ENCODE measurements at places on chromosomes 4 and X.

GRCh38 chr4:39970671-39971640, 6.8 kb downstream of the PDS5A start:
- no peak for DNase-seq

- DNase-seq: no peak
Observed at GRCh38 chrX:79557212-79557611, 190.1 kb upstream of the ITM2A start.

GRCh38 chrX:109709129-109709631, 23.9 kb downstream of the ACSL4 start:
- no peak for DNase-seq

DNA sequence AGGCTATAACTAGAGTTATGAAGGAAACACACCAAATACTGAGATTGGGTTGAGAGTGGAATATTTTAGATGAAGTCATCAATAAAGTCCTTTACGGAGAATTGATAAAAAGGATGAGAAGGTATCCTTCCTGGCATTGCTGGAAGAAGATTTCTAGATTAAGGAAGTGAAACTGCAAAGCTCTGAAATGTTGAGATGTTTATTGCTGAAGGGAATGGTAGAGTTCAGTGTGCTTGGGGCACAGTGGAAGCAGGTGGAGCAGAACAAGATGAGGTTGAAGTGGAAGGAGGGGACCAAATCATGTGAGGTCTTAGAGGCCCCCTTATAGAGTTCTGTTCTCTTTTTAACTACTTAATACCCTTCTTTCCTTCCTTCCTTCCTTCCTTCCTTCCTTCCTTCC, 848.5 kb downstream of the RAB28 start:
- no peak for DNase-seq

DNA sequence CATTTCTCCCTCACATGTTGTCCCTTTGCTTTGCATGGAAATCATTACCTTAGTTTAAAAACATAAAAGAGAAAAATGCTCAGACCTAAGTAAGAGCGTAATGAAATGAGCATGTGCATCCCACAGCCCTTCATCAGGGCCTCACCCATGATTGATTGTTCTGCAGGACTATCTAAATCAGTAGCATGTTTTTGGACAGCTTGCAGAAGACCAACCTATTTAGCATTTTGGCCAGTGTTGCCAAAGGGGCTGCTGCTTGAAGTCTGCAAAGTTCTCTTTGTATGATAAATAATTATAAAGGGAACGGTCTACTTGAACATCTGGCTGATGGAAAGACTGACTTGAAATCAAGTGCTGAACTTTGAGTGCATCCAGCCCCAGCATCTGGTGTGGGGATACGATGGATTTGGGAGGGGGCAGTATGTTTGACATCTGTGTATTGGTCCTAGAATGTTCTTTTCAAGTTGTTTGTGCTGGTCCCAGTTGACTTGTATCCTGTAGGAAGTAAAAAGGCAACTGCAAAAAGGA, 76.1 kb upstream of the LIMCH1 start:
- no peak for DNase-seq

GRCh38 chr4:120299631-120300030, 233.0 kb upstream of the MAD2L1 start:
- no peak for DNase-seq

DNA sequence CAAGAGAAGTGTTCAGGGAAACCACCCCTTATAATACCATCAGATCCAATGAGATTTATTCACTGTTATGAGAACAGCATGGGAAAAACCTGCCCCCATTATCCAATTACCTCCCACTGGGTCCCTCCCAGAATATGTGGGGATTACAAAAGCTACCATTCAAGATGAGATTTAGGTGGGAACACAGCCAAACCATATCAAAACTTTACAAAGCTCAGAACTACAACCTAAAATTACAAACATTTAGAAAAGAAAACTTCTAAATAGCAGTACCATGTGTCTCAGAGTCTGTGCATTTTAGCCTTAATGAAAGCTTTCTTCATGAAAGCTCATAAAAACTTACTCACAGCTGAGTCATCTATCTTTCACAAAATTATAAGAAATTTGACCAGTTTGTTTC, 1442.8 kb upstream of the PCDH7 start:
- no peak for DNase-seq

DNA sequence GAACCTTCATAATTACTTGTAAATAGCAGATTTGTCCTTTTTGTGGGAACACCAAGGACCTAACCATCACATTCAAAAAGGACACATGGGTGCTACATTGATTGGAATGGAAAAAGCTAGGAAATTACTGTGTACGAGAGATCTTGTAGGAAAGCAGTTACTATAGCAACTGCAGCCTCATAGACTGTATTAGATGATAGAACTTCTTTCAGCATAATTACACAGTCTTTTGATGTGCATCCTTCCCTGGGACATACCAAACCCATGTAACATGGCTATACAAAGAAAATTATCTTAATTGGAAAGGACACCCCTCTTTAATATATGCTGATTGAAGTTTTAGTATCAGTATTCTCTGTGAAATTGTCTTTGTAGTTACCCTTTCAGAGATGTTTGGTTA, 130.7 kb upstream of the CTSO start:
- DNase-seq: no peak

DNA sequence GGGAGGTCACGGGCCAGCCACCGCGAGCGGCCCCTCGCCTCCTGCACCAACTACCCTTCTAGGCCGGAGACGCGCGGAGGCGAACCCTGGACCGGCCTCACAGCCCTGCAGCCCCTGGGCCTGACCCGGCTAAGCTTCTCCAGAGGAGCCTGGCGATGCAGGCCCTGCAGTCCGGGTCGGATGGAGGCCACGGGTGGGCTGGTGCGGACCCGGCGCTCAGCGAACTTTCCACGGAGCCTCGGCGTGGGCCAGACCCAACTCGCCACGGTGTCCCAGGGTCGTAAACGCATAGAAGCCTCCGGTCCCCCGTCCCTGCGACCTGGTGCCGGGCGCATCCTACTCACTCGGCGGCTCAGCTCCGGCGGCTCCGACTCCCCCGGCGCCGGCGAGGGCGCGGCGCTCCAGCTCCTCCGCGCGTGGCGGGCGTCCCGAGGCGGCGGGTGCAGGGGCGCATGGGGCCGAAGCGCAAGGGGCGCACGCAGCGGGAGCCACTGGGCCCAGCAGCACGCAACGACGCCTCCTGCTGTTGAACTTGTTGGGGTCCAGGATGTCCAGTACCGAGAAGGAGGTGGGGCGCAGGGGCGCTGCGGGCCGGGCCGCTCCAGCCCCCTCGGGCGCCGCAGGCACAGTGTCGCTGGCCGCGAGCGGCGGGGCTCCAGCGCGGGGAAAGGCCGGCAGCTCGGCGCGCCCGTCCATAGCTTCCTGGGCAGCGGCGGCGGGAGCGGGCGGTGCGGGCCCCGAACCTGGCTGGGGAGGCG, 427 bp downstream of the NKX1-1 start:
- DNase-seq: no peak

- DNase-seq: peak; percentile 47
Observed at GRCh38 chr4:173362666-173363065, 8.1 kb upstream of the SAP30 start.

GRCh38 chr4:141099326-141099725, 33.9 kb downstream of the RNF150 start:
- DNase-seq: no peak
